Activated effector memory CD4-positive, alpha-beta T cell treated with anti-CD3 and anti-CD28 coated beads, Interleukin-2, amount 50 U/mL, for 16 hours (primary cell): ENCODE measurements at places on chromosomes 6 and 20.
A peak's percentile ranks its signal among the peaks of the same experiment; 100 is the strongest.

DNA sequence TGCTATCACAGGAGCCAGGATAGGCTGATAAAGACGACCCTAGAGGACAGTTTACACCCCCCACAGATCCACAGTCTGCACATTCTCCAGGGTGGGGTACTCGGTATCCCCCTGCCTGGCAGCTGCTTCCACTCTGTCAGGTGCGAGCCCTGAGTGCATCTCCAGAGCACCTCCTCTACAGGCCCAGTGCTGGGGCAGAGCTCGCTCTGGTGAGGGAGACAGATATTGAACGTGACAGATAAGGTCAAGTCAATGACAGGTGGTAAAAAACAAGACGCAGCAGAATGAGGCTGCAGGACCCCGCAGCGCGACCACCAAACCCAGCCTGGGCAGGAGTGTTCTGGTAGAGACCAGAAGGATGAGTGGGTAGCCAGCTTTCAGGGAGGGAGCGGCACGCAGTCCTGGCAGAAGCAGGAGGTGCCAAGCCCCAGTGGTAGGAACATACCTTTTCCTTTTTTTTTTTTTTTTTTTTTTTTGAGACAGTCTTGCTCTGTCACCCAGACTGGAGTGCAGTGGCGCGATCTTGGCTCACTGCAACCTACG, 12.4 kb upstream of the MYL9 start:
- DNase-seq: no peak

DNA sequence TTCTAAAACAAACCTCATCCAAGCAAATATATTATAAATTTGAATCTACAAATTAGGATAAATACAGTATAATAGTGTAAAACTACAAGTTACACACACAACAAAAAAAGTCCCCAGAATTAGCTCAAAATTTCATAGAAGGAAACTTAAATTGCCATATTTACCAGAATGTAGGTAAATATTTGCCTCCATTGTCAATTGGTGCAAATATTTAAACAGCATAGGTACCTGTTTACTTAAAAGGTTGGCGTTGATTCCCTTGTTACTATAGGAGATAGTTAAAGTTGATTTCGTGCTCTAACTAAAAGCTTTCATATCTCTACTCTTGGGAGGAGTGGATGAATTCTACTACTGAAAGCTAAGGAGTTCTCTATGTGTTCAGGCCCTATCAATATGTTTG, 111.6 kb upstream of the TENT5A start:
- DNase-seq: no peak

DNA sequence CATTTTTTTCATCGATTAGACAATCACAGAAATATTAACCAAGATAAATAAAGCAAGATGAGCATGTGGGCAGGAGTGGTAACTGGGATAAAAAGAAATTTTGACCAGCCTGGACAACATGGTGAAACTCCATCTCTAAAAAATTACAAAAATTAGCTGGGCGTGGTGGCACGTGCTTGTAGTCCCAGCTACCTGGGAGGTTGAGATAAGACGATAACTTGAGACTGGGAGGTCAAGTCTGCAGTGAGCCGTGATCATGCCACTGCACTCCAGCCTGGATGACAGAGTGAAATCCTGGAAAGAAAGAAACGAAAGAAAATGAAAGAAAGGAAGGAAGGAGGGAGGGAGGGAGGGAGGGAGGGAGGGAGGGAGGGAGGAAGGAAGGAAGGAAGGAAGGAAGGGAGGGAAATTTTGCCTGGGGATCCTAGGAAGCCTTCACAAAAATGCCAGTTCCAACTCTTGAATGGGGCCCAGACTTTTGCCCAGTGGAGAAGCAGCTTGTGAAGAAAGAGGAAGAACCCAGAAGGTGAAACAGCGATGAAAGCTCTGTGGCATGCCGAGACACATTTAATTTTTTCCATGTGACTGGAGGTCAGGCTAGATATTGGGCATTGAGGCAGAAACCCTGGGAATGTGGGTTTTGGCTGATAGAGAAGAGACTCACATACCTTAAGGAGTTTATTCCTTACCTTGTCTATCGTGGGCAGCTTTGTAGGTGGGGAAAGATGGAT, 20.3 kb downstream of the CCDC170 start:
- DNase-seq: no peak

- DNase-seq: no peak
These were observed 49.0 kb downstream of the HNF4A start for GRCh38 chr20:44404204-44405181.

GRCh38 chr6:259901-260508, 32.3 kb upstream of the DUSP22 start:
- no peak for DNase-seq

- DNase-seq: no peak
These were observed 131.8 kb upstream of the MLN start for GRCh38 chr6:33935439-33936080.

DNA sequence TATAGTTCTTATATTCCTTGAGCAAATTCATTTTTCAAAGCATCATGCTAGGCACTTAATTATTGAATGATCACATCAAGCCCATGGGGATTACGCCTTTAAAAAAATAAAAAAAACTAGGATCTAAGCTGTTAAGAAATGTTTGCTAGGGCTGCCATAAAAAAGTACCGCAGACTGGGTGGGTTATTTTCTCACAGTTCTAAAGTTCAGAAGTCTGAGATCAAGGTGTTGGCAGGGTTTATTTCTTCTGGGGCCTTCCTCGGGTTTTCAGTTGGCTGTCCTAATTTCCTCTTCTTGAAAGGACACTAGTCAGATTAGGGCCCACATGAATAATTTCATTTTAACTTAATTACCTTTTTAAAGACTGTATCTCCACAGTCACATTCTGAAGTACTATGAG, 165.6 kb upstream of the RIMS1 start:
- no peak for DNase-seq

GRCh38 chr6:50843842-50844241, 25.2 kb downstream of the TFAP2B start:
- DNase-seq: no peak

DNA sequence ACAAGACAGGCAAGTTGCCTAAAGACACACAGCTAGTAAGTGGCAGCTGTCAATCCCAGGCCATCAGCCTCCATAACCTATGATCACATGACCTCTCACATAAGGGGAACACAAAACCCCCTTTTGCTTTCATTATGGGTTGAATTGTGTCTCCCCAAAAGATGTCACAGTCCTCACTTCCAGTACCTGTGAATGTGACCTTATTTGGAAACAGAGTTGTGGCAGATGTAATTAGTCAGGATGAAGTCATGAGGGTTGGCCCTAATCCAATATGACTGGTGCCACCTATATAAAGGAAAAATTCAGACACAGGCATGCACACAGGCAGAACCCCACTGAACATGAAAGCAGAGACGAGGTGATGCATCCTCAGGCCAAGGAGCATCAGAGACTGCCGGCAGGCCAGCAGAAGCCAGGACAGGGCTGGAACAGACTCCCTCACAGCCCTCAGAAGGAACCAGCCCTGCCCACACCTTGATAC, 33.6 kb downstream of the GFOD1 start:
- peak; percentile 72 for DNase-seq

- DNase-seq: peak; percentile 87
These were observed 645 bp downstream of the DDX39B start for GRCh38 chr6:31541059-31541657.

DNA sequence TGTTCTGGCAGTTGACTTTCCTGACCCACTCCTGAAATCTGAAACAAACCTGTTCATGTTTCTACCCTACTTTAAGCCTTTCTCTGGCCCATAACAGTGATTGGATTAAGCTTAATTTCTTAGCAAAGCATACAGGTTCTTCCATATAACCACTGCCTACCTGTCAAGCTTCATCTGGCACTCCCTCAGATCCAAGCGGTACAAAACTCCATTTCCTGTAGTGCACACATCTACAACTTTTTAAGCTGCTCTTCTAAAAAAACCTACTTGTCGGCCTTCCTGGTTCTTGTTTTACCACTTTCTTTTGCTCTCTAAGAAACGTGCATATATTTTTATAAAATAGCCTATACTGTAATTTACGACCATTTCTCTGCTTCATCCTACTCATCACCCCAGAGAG, 916 bp upstream of the PPP1R11 start:
- no peak for DNase-seq

DNA sequence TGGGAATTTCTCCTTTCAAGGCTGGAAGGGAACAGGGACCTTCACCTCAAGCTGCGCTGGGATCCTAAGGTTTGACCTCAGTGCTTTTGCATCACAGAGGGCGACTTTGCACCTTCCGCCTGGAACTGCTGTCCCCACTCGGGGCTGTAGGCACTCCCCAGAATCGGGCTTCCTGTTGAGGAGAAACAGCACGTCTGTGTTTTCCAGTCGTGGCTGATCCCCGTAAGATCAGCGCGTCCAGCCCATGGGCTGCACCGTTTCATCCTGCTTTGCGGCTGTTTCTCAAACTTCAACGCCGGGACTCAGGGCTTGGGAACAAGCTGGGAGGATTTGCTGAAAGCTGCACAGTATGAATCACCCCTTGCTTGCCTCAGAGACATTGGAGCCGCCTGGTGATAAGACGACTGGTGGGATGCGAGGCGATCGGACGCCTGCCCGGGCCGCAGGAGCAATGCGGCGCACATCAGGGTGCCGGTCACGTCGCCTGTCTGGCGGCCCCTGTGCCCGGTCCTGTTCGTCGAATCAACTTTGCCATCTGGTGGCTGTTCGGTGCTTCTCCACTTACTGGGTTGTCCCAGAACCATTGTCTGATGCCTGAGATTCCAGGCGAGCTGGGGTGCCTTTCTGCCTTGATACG, 53.6 kb upstream of the FRMD1 start:
- DNase-seq: no peak

DNA sequence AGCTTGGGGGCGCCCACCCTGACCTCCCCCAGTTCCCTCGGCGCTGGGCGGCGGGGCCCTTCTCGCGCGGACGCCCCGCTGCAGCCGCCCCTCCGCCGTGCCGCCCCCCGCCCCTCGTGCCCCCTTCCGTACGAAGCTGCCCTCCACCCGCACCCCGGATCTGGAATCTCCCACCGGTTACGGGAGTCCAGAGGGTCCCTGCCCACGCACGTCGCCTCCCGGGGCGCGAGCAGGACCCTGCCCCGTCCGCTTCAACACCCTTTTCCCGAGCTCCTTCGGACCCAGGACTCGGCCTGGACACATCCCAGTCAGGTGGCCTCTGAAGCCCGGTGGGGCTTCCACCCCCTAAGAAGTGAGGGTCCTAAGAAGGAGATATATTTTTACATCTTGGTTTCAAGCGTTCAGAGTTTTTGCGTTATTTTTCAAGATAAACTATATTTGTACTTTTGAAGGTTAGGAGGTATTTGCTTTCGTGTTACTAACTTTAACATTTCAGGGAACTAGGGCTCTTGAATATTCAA, 506 bp downstream of the ARFGAP1 start:
- no peak for DNase-seq

GRCh38 chr6:35024551-35025054, 116.5 kb downstream of the TCP11 start:
- DNase-seq: no peak
